ENCODE measurements at places on chromosomes 13 and 19. TPM values are rescaled to one million over a fixed set of nuclear protein-coding genes. Genes with fewer than 3 reads are reported as not detected.

GRCh38 chr13:71661921-71662320 is 205.1 kb downstream of the DACH1 start:
- no peak for DNase-seq

GRCh38 chr13:41502031-41502430 is 44.7 kb downstream of the RGCC start:
- no peak for DNase-seq

- DNase-seq = no peak
Measured at GRCh38 chr19:42422092-42422900, 4.9 kb downstream of the LIPE start.

DNA sequence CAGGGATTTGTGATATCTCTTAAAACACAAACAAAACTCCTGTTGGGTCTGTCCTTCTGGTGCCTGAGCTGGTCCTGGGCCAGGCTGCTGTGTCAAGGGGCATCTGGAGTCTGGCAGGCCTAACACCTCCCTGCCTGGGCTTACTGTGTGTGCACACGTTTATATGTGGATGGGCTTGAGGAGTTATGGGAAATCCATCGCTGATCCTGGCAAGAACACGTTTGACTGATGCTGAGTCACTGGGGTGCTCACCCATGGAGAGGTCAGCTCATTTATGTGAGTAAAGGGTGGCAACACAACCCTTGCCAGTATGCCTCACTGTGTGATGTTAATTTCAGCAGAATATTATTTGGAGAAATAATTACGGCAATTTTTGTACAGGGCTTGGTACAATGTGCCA is 44.5 kb upstream of the PCDH8 start:
- DNase-seq = no peak

- DNase-seq = no peak
Measured at GRCh38 chr19:34851277-34851804, 75.4 kb upstream of the ZNF30 start.

DNA sequence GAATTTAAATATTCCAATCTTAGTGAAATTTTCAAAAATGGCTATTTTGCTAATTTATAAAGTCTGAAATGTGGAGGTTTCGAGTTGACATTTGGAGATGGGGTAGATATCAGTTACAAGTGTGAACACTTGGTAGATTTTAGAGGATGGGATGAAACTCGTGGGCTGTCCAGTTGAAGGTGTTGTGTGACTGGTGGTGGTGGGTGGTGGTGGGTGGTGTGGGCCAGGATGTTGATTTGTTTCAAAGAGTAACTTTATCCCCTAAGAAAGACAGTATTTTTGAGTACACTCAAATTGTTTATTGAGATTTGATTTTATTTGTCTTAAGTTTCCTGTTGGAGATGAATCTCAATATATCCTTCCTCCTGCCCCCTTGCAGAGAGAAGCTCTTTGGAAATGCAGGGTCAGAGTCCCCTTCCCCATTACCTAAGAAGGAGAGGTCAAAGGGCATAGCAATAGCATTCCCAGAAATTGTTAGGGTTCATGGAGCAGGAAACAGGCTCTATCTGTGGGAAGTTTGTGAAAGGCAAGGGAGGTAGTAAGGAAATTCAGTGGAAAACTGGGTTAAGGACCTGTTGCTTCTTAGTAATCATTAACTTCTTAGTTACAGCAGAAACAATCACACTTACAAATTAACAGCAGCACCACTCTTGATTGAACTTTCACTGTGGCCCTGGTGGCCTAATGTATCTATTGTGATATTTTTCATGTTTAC is 133.6 kb upstream of the RNF113B start:
- DNase-seq = no peak

Gene IFNL4
- total RNA-seq = not detected

Gene ZNF682
- total RNA-seq = 16.2 TPM

Gene ALOX5AP
- total RNA-seq = 0.31 TPM
